Mesenteric fat pad (tissue), 1 donor: ENCODE measurements at places on chromosomes 3 and 15. TPM values are rescaled to one million over a fixed set of nuclear protein-coding genes. Genes with fewer than 3 reads are reported as not detected.

- DNase-seq = peak; percentile 67
Measured at GRCh38 chr15:25777037-25777436, 86.1 kb downstream of the ATP10A start.

DNA sequence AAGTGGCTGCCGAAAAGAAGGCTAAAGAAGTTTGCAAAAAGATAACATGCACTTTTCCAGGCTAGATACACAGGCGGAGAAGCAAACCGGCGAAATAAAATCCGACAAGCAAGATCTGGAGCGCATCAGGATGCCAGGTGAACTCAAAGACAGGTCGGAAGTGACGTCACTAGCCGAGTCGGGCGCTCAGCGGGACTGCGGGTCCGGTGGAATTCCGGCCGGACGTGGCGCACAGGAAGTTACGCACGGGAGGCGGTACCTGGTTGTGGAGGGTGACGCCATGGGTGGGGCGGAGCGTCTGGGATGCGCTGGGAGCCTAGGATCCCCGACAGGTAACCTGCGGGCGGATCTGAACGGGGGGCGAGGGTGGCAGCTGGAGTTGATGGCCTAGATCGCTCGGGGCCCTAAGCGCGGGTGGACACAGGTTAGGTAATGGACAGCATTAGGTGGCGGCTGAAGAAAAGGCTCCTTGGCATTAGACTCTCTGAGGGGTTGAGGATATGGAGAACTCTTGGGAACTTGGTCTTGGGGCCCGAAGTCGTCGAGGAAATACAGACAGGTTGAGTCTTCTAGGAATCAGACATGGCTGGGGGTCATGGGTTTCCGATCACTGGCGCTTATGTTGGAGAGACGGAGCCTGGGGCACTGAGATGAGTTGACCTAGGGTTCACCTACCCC is 29.0 kb upstream of the EHHADH start:
- DNase-seq = peak; percentile 99

DNA sequence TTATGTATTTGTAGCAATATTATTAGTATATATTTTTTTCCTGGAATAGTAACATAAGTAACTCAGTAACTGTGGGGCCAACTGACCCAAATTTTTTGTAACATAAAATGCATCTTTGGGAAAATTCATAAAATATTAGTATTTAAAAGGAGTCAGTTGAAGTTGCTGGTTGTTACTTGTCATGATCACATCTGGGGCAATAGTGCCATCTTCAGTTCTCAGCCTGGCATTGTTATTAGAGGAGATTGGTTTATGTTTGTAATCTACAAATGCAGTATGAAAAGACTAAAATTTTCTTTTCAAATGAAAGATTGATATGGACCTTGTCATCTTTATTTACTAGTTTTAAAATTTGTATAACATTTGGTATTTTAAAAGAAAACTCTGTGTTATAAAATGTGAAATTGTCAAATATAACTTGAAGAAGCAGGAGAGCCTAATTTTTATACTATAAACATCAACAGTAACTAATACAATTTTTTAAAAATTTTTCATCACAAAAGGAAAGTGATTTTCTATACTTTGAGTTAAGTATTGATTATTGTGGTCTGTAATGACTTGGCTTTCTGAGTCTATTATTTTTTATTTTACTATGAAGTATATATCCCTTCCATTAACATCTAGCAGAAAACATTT is 38.8 kb upstream of the MLF1 start:
- DNase-seq = no peak

DNA sequence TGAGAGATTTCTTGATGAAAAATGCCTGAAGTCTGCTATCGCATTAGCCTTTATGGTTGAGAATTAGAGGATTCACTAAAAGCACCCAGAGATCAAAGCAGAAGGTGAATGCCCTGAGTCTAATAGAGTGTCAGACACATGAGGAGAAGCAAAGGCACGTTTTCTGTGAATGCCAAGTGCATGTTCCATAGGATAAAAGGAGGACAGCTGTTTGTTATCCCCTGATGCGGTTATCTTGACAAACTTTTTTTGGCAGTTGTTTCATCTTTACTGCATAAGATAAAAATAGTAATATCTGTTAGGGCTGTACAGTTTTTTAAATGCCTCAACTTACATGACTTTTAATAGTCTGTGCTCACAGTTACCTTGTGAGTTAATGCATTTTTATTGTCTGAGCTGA is 65.3 kb upstream of the CD96 start:
- no peak for DNase-seq

DNA sequence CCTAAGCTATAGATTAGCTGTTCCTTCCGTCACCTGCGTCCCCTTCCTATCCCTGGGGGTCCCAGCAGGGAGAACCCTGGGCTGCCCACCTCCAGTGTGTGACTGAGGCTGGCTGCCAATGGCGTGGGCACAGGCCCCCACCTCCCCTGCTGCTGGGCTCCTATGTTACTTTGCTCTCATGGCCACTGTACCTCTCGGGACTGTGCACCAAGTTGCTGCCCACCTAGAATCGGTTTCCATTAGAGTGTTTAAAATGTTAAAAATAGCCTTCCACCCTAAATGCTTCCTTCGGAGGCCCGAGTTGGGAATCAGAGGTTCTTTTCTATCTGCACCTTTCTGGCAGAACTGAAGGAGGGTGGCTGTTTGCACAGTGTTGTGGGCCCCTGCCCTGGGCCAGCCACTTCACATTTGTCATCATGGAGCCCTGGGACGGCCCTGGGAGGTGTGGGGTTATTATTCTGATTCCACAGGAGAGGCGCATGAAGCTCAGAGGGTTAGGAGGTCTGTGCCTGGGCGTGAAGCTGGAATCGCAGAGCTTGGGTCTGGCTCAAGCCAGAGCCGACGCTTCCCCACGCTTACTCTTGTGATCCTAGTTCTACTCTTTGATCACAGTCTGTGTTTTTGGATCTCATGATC is 29.1 kb downstream of the IRAK2 start:
- DNase-seq = no peak

Gene DTX3L
- total RNA-seq = 41.6 TPM

Gene CCDC32
- 23.7 TPM for total RNA-seq

Gene HRG
- total RNA-seq = not detected

DNA sequence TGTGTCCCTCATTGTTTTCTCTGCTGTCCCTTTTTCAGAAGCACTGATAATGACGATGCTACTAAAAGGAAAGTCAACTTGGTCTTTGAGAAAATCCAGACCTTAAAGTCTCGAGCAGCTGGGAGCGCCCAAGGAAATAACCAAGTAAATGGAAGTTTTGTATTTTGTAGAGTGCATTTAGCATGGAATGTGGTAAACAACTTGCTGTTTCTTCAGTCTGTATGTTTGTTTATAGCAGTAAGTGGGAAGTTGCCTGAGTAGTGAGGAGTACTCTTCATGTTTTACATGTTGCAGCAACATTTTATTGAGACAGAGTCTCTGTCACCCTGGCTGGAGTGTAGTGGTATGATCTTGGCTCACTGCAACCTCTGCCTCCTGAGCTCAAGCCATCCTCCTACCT is 66.0 kb downstream of the CGNL1 start:
- no peak for DNase-seq

DNA sequence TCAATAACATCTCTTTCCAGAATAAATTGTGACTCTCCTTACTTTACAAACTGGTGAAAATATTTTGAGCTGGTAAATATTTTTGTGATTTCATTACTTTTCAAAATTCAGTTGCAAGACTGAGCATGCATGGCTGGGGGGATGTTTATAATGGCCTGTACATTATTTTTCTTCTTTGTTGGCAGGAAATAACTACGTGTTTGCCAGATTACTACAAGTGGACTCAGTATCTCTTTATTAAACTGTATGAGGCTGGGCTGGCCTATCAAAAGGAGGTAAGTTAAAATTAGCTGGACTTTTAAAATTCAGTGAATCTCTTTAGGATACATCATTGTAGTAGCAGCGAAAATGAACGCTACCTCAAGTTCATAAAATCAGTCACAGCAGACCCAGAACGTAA is 58.3 kb downstream of the LARS2 start:
- DNase-seq = no peak

Gene DPPA2
- not detected for total RNA-seq

Gene ULK3
- total RNA-seq = 31.5 TPM

GRCh38 chr3:25527801-25528200 is 99.7 kb downstream of the RARB start:
- DNase-seq = no peak

Gene HTR3E
- not detected for total RNA-seq

Gene TXNRD3
- 12.2 TPM for total RNA-seq

DNA sequence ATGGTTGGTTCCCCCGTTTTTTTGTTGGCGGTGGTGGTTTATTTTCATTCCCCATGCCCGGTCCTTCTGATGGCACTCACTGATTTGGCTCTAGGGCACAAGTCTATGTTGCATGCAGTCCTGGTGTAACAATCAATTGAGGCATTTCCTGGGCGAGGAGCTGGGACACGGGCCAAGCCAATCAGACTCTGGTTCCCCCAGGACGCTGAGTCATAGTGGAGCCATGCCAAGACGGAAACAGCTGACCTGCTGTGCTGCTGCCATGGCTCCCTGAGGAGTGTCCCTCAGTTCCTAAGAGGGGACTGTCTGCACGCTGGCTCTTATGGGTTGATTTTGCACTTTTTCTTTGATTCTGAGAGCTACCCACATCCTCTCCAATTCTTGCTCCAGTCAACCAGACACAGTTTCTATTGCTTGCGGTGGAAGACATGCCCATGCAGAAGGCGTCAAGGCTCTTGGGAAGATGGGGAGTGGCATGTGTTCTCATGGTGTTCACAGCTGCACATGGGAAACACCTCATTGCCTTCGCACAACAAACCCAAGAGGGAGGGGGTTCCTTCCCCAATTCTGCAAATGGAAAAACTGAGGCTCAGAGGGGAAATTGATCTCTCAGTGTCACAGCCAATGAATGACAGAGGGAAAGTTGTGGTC is 28.3 kb upstream of the ALDH1L1 start:
- DNase-seq = no peak

- DNase-seq = no peak
Measured at GRCh38 chr3:71348001-71348632, 235.4 kb downstream of the FOXP1 start.

Gene GOLGA8T
- total RNA-seq = not detected

Gene POPDC2
- total RNA-seq = 1.5 TPM

GRCh38 chr3:194449913-194450312 is 36.9 kb downstream of the ATP13A3 start:
- no peak for DNase-seq

Gene PHLDB2
- total RNA-seq = 142 TPM
